T-cell (primary cell): ENCODE measurements at places on chromosomes 4 and X. TPM values are rescaled to one million over a fixed set of nuclear protein-coding genes. Genes with fewer than 3 reads are reported as not detected.
A peak's percentile ranks its signal among the peaks of the same experiment; 100 is the strongest.

TRAPPC11 gene
- total RNA-seq: 38.3 TPM

PPP4R3C gene
- total RNA-seq: not detected

TREX2 gene
- total RNA-seq: 6.3 TPM

NLGN4X gene
- total RNA-seq: 0.13 TPM

EPHA5 gene
- total RNA-seq: not detected

NIPAL1 gene
- total RNA-seq: 2.9 TPM

CT45A10 gene
- total RNA-seq: not detected

LIMCH1 gene
- total RNA-seq: 0.37 TPM

RAB39B gene
- 12.8 TPM for total RNA-seq

CTAG1A gene
- total RNA-seq: not detected

IL13RA2 gene
- not detected for total RNA-seq

PDE6B gene
- 21.7 TPM for total RNA-seq

AADAT gene
- not detected for total RNA-seq

GRCh38 chrX:136261321-136261720 is 10.1 kb upstream of the MAP7D3 start:
- DNase-seq: no peak

GRCh38 chr4:911871-912490 is 20.1 kb downstream of the GAK start:
- no peak for DNase-seq

DNA sequence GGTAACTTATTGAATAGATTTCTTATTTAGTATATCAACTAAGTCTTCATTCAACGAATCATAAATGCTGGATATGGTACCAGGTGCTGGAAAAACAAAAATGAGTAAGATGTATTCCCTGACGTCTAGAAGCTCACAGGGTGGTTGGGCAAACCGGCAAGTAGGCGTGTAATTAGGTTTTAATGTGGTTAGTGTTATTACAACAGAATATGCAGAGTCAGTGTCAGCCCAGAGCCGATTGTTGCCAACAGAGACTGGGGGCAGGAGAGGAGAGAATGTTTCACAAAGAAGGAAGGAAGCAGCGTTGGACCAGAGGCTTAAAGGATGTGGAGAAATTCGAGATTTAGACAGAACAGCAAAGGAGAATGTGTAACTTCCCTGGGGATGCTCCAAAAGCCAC is 111.7 kb downstream of the TENM3 start:
- no peak for DNase-seq

DNA sequence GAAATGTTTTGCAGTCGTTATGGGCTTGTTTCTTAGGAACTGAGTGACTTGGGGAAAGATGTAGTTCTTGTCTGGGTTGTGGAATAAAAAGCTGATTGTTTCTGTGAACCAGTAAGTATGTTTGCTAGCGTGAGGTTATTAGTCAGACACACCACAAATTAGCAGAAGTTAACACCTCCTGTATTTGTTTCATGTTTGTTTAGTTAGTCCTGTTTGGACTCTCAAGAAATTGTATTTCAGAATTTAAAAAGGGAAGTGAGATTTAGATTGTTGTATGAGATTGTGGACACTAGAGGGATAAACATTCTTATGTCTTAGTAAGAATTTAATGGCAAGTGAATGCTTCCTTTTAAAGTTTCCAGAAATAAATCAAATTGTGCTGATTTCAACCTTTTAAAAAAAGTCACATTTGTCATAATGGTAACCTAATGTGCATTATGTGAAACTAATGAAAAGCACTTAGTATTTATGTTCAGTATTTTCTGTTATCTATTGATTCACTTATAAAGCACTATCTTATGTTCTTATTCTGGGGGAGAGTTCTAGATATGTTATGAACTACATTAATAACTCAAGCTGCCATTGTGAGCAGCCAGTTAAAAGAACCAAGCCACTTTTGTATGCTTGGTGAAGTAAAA is 25.6 kb downstream of the ATP10D start:
- DNase-seq: no peak

DNA sequence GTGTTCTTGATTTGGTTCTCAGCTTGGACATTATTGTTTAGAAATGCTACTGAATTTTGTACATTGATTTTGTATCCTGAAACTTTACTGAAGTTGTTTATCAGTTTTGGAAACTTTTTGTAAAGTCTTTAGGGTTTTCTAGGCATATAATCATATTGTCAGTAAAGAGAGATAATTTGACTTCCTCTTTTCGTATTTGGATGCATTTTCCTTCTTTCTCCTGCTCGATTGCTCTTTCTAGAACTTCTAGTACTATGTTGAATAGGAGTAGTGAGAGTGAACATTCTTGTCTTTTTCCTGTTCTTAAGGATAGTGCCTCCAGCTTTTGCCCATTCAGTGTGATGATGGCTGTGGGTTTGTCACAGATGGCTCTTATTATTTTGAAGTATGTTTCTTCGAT is 24.1 kb downstream of the TMPRSS11A start:
- no peak for DNase-seq

DNA sequence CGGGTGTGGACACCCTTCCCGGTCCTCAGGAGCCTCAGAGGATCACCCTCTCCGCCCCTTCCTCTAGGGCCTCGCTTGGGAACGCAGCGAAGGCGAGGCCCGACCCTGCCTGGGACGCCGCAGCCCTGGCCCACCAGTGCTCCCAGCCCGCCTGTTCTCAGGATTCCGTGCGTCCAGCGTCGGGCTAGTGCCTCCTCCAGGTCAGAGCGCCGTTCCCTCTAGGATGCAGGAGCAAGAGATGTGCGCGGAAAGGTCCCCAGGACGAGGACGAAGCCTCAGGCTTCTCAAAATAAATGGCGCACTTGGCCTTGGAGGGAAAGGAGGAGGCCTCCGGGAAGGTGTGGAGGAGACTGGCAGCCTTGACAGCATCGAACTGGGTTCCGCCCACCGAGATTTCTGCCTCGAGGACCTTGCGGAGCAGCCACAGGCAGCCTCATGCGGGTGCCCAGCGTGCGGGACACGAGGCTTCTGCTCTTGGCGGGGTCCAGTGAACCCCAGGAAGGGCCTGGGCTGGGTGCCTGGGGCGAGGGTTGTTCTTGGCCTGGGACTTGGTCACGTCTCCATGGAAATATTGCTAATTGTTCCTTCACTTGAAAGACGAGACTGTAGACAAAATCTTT is 35.1 kb downstream of the PITX2 start:
- no peak for DNase-seq

- no peak for DNase-seq
These were observed 47.5 kb downstream of the MAGEA1 start for GRCh38 chrX:153226344-153227185.

GRCh38 chrX:15471028-15471427 is 22.1 kb downstream of the PIR start:
- peak; percentile 37 for DNase-seq

DNA sequence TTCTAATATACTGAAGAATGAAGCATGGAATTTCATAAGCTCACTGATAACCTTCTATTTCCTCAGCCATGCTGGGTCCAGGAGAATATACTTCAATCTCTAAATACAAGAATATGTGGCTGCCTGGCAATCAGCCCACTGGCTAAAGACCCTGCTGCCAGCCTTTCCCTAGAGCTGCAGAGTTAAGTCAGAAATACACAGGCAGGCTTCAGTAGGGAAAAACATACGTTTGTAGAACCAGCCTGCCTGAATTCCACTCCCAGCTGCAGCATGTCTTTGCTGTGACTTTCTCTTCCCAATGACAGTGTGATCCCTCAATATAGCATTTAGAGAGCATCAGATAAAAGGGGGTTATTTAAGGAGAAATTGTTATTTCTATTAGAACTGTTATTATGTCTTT is 289.1 kb downstream of the PCDH19 start:
- DNase-seq: no peak

GRCh38 chrX:74195605-74196004 is 108.4 kb upstream of the ZCCHC13 start:
- DNase-seq: no peak

- DNase-seq: no peak
These were observed 29.8 kb upstream of the FUNDC1 start for GRCh38 chrX:44572340-44572938.

GRCh38 chrX:63424063-63424462 is 72.9 kb upstream of the SPIN4 start:
- no peak for DNase-seq

- DNase-seq: no peak
These were observed 122.9 kb downstream of the GPAT3 start for GRCh38 chr4:83658806-83659205.

GRCh38 chr4:80931631-80932081 is 98.9 kb upstream of the BMP3 start:
- no peak for DNase-seq

GRCh38 chr4:94372228-94372978 is 29.8 kb upstream of the HPGDS start:
- DNase-seq: no peak

DNA sequence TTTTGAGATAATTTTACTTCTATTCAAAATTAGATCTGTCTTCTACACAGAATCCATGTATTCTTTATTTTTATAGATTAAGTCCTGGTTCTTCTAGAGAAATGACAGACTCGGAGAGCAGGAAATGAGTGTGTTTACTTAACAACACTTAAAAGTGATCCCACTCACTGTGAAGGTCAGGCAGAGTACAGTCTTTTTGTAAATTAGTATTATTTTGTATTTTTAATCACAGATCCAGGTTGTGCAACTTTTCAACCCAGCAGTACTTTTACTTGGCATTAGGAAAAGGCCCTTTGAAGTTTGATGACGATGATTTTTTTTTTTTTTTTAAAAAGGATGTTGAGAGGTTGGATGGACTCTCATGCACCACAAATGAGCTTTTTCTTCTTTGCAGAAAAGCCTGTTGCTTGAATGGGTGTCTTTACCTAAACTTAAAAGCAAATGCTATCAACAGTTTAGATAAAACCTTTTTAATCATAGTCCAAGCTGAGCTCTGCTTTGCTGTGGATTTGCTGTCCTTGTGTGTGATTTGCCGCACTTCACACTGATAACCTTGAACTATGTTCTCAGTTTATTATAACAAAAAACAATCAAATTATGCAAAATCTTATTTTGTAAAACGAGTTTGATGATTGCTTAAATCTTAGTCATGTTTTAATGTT is 114.1 kb downstream of the MXRA5 start:
- DNase-seq: no peak

- no peak for DNase-seq
These were observed 37.3 kb downstream of the NUDT11 start for GRCh38 chrX:51459125-51459524.

DNA sequence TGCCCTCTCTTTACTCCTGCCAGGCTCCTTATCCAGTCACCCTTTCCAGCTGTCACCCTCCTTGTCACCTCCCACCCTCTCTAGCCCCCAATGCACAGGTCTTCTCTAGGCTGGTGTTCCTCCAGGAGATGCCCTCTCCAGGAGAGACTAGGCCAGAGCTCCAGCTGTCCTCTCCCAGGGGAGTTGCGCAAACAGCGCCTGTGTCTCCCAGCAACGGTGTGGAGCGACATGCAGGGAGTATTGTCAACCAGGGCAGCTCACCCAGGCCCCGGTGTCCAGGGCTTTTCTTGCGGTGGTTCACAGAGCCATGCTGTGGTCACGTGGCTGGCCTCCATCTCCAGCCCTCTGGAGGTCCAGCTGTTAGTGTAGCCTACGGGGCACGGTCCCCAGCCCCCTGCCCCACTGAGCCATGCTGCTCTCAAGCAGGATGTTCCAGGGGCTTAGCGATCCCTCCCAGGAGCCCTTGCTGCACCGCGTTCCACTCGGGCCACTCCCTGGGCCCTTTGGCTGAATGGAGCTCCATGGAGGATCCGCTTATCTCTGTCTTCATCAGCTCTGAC is 34.8 kb downstream of the CCNQ start:
- DNase-seq: no peak

- no peak for DNase-seq
These were observed 523.0 kb downstream of the ANKRD50 start for GRCh38 chr4:124189545-124189944.

- DNase-seq: no peak
These were observed 765.4 kb upstream of the PCDH10 start for GRCh38 chr4:132383571-132384199.

GRCh38 chrX:107662145-107662544 is 33.8 kb downstream of the PRPS1 start:
- no peak for DNase-seq

DNA sequence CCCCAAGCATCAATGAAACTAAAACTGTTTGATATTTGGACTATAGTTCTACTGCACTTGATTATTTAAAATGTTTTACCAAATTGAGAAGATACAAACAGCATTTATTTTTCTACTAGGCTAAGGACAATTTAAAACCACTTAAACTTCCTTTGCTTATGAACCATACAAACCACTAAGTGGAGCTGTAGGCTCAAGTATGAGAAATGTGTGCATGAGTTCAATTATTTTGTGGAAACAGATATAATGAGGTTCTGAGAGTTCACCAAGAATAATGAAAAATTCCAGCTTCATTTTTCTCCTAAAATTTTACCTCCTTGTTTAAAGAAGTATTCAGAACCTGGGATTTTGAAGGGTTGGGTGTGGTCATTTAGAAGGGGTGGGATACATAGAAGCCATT is 63.1 kb downstream of the SERPINA7 start:
- DNase-seq: no peak

DNA sequence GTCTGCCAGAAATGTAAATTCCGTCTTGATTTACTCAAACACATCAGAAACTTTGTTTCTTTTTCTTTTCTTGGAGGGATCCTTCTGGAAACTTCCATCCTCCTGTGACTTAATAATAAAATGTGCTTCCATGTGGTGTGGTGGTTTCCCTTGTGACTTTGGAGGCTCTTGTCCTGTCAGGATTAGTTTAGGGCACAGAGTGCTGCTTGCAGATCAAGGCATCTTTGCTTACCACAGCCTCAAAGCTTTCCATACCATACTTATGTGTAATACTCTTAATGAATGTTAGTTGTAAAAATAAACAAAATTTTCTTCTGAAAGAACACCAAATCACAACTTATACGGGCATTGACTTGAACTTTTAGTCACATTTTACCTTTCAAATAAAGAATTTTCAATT is 27.4 kb downstream of the GBA3 start:
- no peak for DNase-seq

DNA sequence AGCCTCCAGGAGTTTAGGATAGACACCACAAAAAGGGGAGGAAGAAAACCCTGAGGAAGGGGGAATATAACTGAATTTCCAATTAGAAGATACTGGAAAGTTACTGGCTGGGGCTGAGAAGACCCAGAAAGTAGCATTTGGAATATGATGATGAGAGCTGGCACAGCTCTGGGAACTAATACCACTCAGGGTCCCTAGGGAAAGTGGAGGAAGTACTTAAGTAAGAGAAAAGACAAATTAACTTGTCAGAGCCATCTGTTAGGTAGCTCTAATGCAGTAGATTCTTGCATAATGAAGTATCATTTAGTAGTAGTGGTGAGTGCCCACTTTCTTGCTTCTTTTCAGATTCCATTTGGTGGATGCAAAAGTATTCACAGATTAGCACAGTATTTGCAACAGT is 90.8 kb upstream of the TSPAN5 start:
- no peak for DNase-seq

DNA sequence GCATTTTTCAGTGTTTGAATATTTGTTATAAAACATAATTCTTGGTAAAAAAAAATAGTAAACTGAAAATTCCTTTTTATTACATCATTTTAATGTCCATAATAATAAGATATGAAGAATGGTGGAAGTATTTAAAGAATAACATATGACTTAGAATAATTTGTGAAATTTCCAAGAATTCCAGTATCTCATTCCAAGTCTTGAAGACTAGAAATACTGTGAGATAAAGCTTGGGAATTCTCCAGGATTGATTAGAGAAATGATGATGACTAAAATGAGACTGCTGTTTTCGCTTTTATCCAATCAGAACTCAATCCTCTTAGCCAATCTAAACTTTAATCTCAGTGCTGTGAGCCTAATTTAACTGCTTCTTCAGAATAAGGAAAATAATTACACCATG is 184.2 kb upstream of the HCCS start:
- no peak for DNase-seq

- peak; percentile 22 for DNase-seq
These were observed 1.3 kb downstream of the CHST7 start for GRCh38 chrX:46574774-46575381.

GRCh38 chrX:21666679-21667078 is 8.5 kb upstream of the KLHL34 start:
- DNase-seq: no peak
